ENCODE measurements at places on chromosomes 5 and 9. TPM values are rescaled to one million over a fixed set of nuclear protein-coding genes. Genes with fewer than 3 reads are reported as not detected.

ZER1 gene
- 45.3 TPM for total RNA-seq

RASGRF2 gene
- total RNA-seq = 7.2 TPM

AK8 gene
- total RNA-seq = not detected

LCN9 gene
- total RNA-seq = not detected

MYO10 gene
- 4.2 TPM for total RNA-seq

LCN15 gene
- not detected for total RNA-seq

MSX2 gene
- 1.8 TPM for total RNA-seq

NSUN2 gene
- 31.9 TPM for total RNA-seq

SLC25A2 gene
- not detected for total RNA-seq

KCNV2 gene
- total RNA-seq = not detected

CD74 gene
- total RNA-seq = 182 TPM

S100Z gene
- total RNA-seq = not detected

FAM221B gene
- total RNA-seq = not detected

DCTN3 gene
- total RNA-seq = 95.0 TPM

OR1Q1 gene
- not detected for total RNA-seq

ZNF300 gene
- 3.5 TPM for total RNA-seq

SPINK4 gene
- not detected for total RNA-seq

PCDHB8 gene
- total RNA-seq = 0.82 TPM

PCDHGB4 gene
- total RNA-seq = 6.1 TPM

DOCK2 gene
- 12.5 TPM for total RNA-seq

KCNIP1 gene
- 1.1 TPM for total RNA-seq

PCYOX1L gene
- 2.5 TPM for total RNA-seq

AMBP gene
- total RNA-seq = not detected

STOM gene
- total RNA-seq = 303 TPM

C9orf50 gene
- total RNA-seq = 0.82 TPM

IFNA16 gene
- not detected for total RNA-seq

BBLN gene
- 273 TPM for total RNA-seq

LRRC19 gene
- total RNA-seq = 0.83 TPM

FAM174A gene
- total RNA-seq = 31.9 TPM

Data from sigmoid colon (tissue), 7 donors.